ENCODE measurements at places on chromosomes 7 and 10. TPM values are rescaled to one million over a fixed set of nuclear protein-coding genes. Genes with fewer than 3 reads are reported as not detected.

- no peak overlapping the region for H3K4me3 ChIP-seq
- peaks cover 5% of the 10 kb centered on the region for H3K27me3 ChIP-seq
- no peak overlapping the region for H3K27ac ChIP-seq
- no peaks in the 10 kb centered on the region for H3K36me3 ChIP-seq
- no peaks in the 10 kb centered on the region for H3K4me1 ChIP-seq
- no peak for DNase-seq
Measured at GRCh38 chr7:118169146-118169545, 14.8 kb upstream of the LSM8 start.

DNA sequence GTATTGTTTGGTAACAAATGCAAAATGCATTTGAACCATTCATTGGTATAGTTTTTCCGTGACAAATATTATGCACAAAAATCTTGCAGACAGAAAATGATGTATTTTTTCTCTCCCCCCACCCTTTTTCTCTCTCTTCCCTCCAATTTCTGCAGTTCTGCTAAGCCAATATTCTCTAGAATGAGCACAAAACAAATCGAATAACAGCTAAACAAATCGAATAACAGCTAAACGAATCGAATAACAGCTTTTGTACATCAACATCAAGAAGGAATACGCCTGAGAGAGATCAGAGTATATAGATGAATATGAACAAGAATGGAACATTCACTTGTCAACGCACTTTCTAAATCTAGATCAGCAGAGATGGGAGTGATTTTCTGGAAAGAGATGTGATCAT lies 108.0 kb upstream of the KMT2E start:
- no peaks in the 10 kb centered on the region for H3K4me1 ChIP-seq
- no peak overlapping the region for H3K4me3 ChIP-seq
- DNase-seq, result no peak
- H3K36me3 ChIP-seq, result no peaks in the 10 kb centered on the region
- no peaks in the 10 kb centered on the region for H3K27me3 ChIP-seq

- no peaks in the 10 kb centered on the region for H3K27me3 ChIP-seq
- H3K4me1 ChIP-seq, result no peaks in the 10 kb centered on the region
- H3K36me3 ChIP-seq, result no peaks in the 10 kb centered on the region
- H3K4me3 ChIP-seq, result no peak overlapping the region
Measured at GRCh38 chr7:98569691-98570337, 47.3 kb upstream of the NPTX2 start.

DNA sequence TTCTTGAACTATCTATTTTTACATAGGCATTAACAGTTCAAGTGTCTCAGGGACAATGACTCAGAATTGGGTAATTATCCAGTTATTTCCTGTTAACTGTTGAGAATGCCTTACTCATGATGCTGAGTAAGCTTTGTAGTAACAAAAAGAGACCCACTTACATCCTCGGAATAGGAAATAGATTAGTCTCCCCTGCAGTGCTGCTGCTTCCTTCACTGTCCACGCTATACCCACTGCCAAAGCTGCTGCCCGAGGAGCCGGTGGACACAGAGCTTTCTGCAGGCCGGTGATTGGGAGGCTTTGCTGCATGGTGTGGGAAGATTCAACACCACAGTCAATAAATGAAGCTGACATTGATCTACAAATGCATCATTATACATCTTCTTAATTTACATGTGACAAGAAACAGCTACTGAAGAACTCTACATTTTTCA lies 357.1 kb downstream of the PCLO start:
- no peaks in the 10 kb centered on the region for H3K4me1 ChIP-seq
- DNase-seq, result no peak
- H3K36me3 ChIP-seq, result no peaks in the 10 kb centered on the region
- H3K4me3 ChIP-seq, result no peak overlapping the region
- no peaks in the 10 kb centered on the region for H3K27me3 ChIP-seq
- no peak overlapping the region for H3K27ac ChIP-seq

- no peak overlapping the region for H3K4me3 ChIP-seq
- no peak overlapping the region for H3K27ac ChIP-seq
- no peaks in the 10 kb centered on the region for H3K4me1 ChIP-seq
- H3K27me3 ChIP-seq, result peaks cover 20% of the 10 kb centered on the region
Measured at GRCh38 chr10:70676511-70676910, 4.2 kb downstream of the ADAMTS14 start.

DNA sequence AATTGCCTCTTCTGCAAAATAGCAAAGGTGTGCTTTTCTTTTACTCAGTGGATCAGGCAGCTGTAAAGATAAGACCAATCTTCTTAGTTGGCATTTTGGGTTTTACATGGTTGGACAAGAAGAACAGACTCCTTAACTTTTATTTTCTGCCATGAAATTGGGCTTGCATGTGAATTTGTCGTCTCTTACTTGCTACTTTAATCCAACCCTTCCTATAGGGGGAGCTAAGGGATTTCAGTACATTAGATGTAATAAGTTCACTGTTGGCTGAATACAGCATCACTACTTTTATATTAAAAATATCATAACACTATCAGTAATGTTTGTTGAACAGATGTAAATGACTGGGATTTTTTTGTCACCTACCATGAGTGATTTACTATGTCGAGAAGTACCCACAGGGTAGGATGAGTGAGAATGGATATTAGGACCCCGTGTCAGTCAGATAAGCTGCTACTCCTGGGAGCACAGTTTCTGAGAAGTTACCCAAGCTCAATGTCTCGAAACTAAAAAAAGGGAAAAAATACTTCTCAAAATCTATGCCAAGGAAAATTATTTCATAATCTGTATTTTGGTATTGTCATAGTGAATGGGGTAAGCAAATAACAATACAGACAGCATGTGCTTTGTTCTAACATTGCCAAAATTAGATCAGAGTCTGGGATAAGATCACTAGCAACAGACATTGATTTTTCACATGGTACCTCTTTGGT lies 127.4 kb upstream of the AGR3 start:
- no peaks in the 10 kb centered on the region for H3K27me3 ChIP-seq
- no peak overlapping the region for H3K4me3 ChIP-seq
- H3K27ac ChIP-seq, result no peak overlapping the region
- no peaks in the 10 kb centered on the region for H3K4me1 ChIP-seq

DNA sequence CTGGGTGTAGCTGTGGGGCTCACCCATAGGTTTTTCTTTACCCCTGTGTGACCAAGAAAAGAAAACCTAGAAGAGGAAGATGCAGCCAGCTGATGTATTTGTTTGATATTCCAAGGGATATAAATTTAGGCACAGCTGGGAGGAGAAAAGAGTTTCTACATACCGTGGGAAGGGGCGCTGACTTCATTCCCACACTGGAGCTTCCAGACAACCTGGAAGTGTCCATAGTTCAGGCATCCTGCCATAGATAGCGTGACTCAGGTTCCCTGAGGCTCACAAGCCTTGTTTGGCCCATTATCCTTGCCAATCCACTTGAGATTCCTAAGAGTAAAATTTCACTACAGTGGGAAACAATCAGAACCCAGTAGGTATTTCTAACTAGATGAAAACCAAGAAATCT lies 371.7 kb upstream of the NRP1 start:
- no peaks in the 10 kb centered on the region for H3K4me1 ChIP-seq
- DNase-seq, result no peak
- H3K4me3 ChIP-seq, result no peak overlapping the region
- H3K36me3 ChIP-seq, result no peaks in the 10 kb centered on the region
- peaks cover 2% of the 10 kb centered on the region for H3K27me3 ChIP-seq

GRCh38 chr7:12146813-12147212 lies 64.3 kb upstream of the TMEM106B start:
- no peak overlapping the region for H3K27ac ChIP-seq
- no peak for DNase-seq
- no peaks in the 10 kb centered on the region for H3K36me3 ChIP-seq

DNA sequence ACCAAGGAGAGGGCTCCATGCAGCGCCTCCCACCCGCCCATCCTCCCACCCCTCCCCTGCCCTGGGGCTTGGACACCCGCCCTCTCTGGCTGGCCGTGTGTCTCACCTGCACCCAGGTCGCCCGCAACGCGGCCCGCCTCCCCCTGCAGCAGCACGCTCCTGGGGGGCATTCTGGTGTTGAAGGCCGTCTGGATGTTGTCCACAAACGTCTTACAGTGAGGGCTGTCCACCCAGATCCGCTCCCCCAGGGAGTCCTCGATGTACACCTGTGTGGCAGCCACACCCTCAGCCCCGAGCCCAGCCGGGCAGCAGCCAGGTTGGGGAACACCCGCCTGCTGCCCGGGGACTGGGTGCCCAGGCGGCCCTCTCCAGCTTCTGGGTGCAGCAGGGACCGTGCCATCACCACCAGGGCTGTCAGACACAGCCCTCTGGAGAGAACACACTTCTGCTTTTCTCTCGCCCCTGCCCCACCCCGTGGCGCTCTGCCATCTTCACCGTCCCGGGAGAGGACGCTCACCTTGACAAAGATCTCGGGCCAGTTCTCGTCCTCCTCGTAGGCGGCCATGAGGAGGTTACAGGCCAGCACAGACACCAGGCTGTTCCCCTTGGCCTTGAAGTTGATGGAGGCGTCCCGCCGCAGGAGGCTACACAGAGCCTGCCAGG lies 4.7 kb downstream of the INTS1 start:
- H3K27me3 ChIP-seq, result no peaks in the 10 kb centered on the region
- peaks cover 67% of the 10 kb centered on the region for H3K36me3 ChIP-seq
- H3K4me3 ChIP-seq, result no peak overlapping the region
- no peak for DNase-seq
- peaks cover 28% of the 10 kb centered on the region for H3K4me1 ChIP-seq
- H3K27ac ChIP-seq, result no peak overlapping the region

GRCh38 chr7:30924624-30925023 lies 13.0 kb downstream of the AQP1 start:
- no peak for DNase-seq
- no peaks in the 10 kb centered on the region for H3K27me3 ChIP-seq
- H3K4me1 ChIP-seq, result no peaks in the 10 kb centered on the region
- no peaks in the 10 kb centered on the region for H3K36me3 ChIP-seq
- no peak overlapping the region for H3K27ac ChIP-seq

DNA sequence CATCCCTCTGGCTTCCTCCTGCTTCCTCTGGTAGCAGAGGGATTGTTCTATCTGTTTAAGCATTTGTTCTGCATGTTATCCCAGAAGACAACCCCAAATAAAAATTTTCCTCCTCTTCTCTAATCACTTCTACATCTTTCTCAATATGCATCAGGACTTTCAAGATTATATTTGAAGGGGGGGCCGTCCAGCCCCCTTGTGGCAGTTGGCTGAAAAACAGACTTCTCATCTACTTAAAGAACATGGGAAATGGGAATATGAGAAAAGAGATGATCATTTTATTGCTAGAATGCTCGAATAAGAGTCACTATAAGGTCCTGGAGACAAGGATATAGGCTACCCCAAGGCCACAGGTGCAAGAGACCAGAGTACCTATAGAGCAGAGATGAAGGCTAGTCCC lies 466.0 kb downstream of the REEP3 start:
- H3K4me3 ChIP-seq, result no peak overlapping the region
- no peaks in the 10 kb centered on the region for H3K36me3 ChIP-seq
- no peaks in the 10 kb centered on the region for H3K4me1 ChIP-seq
- no peaks in the 10 kb centered on the region for H3K27me3 ChIP-seq
- H3K27ac ChIP-seq, result no peak overlapping the region
- DNase-seq, result no peak

DNA sequence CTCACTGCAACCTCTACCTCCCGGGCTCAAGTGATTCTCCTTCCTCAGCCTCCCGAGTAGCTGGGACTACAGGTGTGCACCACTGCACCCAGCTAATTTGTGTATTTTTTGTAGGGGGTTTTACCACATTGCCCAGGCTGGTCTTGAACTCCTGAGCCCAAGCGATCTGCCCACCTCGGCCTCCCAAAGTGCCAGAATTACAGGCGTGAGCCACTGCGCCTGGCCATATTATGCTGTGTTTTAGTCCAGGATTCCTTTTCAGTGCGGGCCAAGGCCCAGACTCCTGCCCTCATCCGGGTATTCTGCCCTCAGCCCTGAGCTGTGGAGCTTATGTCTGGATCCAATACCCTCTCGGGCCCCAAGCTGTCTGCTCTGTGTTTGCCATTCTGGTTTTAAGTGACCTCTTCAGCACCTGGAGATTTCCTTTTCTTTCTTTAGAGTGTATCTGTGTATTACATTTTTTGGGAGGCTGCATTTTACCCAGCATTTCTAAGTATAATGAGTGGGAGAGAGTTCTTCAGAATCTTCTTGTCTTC lies 114.9 kb downstream of the BUB3 start:
- no peak overlapping the region for H3K4me3 ChIP-seq
- no peaks in the 10 kb centered on the region for H3K4me1 ChIP-seq
- H3K36me3 ChIP-seq, result no peaks in the 10 kb centered on the region

- no peak overlapping the region for H3K27ac ChIP-seq
- H3K36me3 ChIP-seq, result no peaks in the 10 kb centered on the region
- H3K27me3 ChIP-seq, result no peaks in the 10 kb centered on the region
- no peak for DNase-seq
Measured at GRCh38 chr10:47288236-47288635, 11.8 kb upstream of the GDF10 start.

DNA sequence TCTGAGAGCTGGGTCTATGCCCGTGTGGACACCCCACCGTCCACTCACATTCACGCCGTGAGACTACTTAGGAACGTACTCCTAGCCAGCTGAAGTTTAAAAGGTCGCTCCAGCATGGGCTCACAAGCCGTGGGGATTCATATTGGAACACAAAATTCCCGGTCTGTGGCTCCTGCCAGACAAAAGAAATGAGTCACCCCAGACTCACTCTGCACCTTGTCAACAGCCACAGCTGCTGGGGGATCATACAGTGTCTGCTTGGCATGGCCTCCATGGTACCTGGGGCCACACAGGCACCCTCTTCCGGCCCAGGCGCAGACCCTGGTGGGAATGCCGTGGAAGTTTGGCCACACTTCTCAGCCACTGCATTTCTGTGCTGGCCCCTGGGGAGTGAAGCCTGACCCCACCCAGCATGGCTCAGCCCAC lies 228.4 kb downstream of the DNAJB6 start:
- H3K4me1 ChIP-seq, result peaks cover 18% of the 10 kb centered on the region
- H3K27me3 ChIP-seq, result no peaks in the 10 kb centered on the region
- DNase-seq, result no peak
- no peak overlapping the region for H3K27ac ChIP-seq

DNA sequence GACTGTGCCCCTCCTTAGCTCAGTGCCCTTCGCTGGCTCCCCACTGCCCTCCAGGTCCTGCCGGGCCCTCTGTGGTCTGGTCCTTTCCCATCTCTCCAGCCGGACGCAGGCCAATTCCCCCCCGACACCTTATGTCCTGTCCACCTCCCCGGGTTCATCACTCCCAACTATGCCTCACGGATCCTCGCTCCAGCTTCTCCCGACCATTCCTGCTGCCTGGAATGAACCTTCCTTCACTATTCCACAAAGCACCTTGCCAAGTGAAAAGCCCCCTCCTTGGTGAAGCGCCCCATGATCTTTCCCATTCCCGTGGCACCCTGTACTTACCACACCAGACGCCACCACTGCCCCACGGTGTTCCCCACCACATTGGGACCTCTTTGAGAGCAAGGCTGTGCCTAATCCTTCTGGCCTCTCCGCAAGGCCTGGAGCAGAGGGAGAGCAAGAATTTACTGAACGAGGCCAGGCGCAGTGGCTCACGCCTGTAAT lies 47.2 kb downstream of the TMEM270 start:
- no peaks in the 10 kb centered on the region for H3K4me1 ChIP-seq
- H3K27ac ChIP-seq, result no peak overlapping the region
- no peak overlapping the region for H3K4me3 ChIP-seq
- no peak for DNase-seq

The H2BK1 gene
- total RNA-seq, result not detected

The LRMDA gene
- not detected for total RNA-seq

The TUBB8 gene
- not detected for total RNA-seq

The SORCS1 gene
- total RNA-seq, result not detected

The DNAJC12 gene
- not detected for total RNA-seq

The HIF1AN gene
- 30.5 TPM for total RNA-seq

All from CD4-positive, alpha-beta T cell (primary cell).